ENCODE measurements at places on chromosomes 7 and 10.

DNA sequence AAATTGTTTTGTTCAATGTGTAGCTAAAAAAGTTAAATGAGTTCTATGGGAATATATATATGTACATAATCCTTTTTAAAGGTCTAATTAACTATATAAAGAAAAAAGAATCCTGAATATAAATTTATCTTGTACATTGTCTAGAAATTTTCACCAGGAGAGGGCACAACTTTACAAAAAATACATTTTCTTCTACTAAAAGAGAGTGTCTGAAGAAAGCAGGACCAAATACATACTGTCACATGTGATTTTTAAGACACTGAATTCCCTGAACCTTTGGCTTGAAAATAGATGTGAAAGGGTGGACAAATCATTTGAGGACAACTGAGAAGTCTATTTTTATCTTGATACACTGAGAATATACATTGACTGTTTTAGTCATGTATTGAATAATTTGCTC lies 204.3 kb downstream of the DGKB start:
- no peak for DNase-seq

DNA sequence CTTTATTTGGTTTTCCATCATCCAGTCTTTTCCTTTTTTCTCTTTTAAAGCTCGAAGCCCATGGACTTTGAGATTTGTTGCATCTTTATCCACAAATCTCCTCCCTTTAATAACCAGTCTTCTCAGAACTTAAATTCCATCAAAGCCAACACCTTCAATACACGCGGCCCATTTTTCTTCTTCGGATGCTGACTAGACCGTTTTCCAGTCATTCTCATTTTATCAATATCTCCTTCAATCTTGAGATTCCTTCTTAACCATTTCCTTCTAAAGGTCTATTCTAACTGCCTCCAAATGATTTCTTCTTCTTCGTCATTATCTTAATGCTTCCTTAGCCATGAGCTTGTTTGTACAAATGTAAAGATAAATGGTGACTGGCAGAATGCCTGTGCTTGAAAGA lies 173.5 kb downstream of the BAMBI start:
- DNase-seq = no peak

DNA sequence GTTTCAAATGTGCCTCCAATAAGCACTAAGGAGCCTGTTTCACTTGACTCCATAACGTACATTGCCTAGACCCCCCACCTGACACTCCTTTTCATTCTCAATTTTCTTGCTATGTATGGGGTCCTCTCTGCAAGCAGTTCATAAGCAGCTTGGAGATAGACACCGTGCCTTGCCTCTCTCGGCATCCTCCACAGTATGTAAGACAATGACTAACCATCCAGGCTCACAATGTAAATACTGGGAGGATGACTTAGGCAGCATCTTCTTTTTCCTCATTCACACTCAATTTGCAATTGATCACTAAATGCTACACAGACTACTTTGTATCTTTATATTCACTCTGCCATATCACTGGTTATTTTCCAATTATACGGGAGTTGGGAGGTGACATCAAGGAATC lies 22.8 kb upstream of the CABCOCO1 start:
- DNase-seq = no peak

DNA sequence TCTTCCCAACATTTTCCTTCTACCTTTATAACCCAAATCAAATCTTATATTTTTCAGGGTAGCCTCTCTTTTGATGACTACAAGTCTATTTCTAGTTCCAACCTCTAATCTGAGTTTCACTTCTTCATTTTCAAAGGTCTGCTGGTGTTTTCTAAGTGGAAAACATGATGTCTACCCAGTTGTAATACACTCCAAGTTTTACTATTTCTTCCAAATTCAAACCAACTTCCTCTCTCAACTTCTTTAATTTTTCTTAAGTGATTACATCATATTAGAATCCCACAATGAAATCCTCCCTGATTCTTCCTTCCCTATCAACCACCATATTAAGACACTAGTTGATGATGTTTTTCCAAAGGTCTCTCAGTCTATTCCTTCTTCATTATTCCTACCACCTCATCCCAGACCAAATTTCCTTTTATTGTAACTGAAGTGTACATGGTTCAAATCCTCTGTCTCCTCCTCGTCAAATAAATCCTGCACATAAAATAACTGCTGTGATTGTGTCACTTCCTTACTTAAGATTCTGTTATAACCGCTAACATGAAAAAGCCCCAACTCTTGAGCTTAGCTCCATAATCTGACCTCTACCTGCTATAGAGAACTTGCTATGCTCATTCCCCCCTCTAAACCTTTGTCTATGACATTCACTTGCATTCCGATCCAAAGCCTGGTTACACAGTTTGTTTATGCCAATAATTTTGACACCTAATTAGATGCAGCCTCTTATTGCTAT lies 12.7 kb downstream of the TAS2R38 start:
- no peak for DNase-seq

GRCh38 chr10:33799281-33799943 lies 464.9 kb upstream of the NRP1 start:
- DNase-seq = no peak

DNA sequence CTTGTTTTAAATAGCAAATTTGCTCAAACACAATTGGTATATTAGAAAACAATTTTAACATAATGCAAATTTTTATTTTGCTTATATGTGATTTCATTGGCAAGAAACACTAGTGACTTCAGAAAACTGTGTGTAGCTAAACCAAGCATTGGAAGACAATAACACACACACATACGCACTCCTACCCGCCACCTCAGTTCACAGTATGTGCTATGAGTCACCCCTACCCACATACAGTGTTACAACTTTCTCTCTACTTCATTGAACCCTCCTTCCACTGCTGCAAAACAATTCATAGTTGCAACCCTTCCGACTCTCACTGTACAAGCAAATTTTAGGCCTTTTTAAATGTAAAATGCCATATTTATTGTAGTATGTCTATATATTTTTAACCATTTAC lies 119.9 kb upstream of the THSD7A start:
- no peak for DNase-seq

DNA sequence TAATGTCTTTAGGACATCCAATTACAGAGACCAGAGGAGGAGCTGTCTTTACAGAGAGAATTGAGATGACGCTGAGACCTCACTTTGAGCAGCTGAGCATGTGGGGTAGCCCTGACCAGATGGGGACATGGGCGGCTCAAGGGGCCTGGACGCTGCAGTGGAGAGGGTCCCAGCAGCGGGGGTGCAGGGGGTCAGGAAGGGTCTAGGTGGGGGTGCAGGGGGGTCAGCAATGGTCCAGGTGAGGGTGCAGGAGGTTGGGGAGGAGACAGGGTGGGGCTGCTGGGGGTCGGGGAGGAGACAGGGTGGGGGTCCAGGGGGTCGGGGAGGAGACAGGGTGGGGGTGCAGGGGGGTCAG lies 43.2 kb upstream of the CFAP46 start:
- no peak for DNase-seq

DNA sequence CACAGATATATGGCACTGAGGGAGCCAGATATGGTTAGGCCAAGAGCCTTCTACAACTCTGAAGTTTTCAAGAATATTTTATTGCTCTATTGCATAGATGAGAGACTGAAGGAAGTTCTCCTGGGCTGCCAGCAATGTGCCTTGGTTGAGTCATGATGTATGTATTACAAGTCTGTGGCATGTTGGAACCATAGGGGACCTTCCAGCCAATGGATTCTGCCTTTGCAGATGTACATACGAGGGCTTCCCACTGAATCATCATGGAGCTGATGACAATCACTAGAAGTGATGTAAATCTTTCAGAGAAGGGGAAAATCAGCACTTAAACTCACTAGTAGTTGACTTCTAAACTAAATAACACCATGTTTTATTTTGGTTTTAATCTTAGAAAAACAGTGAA lies 419.5 kb downstream of the PHTF2 start:
- DNase-seq = no peak

DNA sequence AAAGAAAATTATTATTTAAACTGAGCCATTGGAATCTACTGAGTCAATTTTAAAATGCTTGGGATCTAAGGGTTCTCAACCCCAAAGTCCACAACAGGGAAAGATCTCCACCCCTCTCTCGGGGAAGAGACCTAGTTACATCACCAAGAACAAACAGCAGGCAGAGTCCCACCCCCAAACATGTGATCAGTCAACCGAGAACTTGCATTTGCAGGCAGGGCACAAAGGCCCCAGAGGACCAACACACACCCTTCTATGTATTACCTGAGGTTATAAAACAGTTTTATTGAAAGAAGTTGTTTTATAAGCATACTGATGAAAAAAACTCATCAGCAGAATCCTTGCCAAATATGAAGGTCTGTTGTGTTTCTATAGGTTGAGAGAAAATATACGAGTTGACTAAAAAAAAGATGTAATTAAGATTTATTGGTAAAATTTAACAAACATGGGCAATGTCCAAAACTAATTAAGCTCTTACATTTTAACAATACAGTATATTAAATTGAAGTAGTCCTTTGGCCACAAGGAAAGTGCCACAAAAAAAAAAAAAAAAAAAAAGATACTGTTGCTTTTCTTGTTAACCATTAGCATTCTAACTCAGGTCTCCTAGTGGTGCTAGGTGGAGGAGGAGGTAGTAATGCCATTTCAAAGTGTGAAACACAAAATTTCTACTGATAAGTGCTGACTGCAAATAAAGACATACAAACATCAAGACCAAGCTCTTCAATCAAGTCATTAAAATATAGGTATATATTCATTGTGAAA lies 975 bp upstream of the USP54 start:
- peak; percentile 46 for DNase-seq

DNA sequence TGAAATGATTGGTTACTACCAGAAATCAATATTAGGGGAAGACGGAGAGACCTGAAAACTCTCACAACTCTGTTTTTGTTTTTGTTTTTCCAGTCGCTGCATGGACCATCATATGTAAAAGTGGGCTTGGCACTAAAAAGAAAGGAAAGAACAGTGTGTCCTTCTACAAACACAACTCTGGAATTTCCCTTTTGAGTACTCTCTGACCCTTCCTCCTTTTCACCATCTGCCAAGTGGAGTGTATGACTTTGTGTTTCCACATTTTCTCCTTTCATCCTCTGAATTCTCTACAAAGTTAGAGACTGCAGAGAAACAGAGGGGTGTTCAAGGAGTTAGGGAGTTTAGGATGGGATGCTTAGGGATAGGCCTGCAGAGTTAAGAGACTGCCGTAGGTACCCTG lies 92.0 kb downstream of the MDFIC start:
- DNase-seq = no peak

GRCh38 chr7:108358553-108358952 lies 97.7 kb downstream of the NRCAM start:
- peak; percentile 81 for DNase-seq

All from brain microvascular endothelial cell (primary cell).